ENCODE measurements at places on chromosomes 3 and 15.

GRCh38 chr3:136390574-136390973, 140.4 kb downstream of the PCCB start:
- no peak for DNase-seq

DNA sequence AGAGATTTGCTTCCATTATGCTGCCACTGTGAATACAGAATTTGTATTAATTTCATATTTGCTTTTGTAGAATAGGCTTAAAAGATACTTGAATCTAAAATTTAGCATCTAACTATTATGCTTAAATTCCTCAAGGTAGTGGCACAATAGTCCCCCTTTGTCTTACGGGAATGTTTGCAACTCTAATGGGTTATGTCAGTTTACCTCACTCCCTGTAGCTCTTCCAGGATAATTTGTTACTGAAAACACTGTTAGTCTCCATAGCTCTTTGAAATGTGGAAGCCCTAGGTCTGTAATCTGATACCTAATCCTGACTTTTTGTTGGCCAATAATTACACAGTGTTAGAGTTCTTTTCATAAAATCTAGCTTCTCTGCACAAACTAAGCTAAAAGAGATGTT, 433.4 kb downstream of the PYDC2 start:
- no peak for DNase-seq

- DNase-seq = no peak
Measured at GRCh38 chr3:44899683-44900367, 25.4 kb downstream of the TGM4 start.

- DNase-seq = no peak
Measured at GRCh38 chr3:1551741-1552140, 458.9 kb downstream of the CNTN6 start.

DNA sequence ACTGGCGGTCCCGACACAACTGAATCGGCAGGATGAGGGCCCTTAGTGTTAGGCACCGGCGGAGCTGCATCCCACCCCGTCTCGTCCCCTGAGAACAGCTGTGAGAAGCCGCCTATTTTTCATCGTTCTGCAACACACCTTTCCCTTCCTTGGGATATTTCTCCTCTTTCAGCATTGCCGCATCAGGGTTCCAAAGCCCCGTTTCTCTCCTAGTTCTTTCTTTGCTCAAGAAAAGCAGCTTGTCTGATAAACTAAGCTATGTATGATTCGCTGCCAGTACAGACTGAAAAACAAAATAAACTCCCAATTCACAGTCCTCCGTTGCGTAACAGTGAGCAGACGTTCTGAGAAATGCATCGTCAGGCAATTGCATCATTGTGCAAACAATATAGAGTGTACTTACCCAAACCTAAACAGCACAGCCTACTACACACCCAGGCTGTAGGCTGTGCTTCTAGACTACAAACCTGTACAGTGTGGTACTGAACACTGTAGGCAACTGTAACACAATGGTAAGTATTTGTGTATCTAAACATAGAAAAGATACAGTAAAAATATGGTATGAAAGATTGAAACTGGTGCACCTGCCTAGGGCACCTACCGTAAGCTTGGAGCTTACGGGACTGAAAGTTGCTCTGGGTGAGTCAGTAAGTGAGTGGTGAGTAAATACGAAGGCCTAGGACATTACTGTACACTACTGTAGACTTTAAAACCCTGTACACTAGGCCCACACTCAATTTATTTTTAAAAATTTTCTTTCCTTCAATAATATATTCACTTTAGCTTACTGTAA, 8.9 kb upstream of the ADAMTS17 start:
- DNase-seq = no peak

- DNase-seq = no peak
Measured at GRCh38 chr3:99249627-99250026, 348.1 kb upstream of the DCBLD2 start.

DNA sequence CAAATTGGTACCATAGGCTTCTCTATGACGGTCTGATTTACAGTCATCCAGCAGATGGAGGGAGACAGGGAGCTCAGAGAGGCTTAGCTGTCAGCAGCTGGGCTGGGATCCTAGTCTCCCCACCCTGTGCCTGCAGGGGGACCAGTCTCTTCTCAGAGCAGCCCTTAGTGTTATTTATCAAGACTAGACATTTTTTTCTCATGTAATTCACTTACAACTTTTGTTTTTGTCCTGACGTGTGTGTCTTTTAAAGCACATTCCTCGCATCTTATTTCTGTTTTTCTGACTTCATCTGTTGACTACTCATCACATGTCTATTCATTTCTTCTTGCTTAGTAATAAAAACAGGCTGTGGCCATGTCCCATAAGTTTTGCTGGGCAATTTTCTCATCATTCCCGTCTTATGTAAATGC, 116.1 kb downstream of the KLF13 start:
- DNase-seq = peak; percentile 49

DNA sequence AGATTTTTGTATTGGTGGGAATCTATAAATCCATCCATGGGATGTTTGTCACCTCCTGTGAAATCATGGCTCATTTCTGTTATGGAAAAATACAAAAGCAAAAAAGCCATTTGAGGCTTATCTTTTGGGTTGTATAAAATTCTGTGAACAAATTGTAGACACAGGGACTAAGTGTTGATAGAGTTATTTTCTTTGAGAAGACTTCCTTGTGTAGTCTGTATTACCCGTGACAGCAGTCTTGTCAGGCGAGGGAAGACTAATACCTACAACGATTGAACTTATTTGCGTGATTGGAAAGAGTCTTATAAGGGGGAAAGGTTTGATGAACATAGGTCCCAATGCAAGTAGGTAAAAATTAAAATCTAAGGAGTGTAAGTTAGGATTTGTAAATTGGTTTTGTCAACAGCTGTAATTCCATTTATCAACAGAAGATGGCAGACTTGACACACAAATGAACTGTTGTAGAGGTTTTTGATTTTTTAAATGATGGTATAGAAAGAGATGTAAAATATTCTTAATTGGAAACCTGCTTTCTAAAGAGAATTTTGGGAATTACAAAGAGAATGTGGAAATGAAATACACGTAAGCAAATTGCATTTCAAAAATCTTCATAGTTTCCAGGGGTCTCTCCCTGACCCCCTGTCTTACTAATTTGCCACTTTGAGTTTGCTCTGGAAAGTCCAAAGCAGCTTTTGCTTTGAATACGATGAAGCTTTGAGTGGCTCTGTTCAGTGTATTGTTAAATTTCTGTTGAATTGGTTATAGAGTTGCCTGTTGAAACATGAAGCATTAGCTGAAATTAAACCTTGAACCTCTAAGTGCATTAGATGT, 33.2 kb downstream of the SLC25A26 start:
- DNase-seq = peak; percentile 67

DNA sequence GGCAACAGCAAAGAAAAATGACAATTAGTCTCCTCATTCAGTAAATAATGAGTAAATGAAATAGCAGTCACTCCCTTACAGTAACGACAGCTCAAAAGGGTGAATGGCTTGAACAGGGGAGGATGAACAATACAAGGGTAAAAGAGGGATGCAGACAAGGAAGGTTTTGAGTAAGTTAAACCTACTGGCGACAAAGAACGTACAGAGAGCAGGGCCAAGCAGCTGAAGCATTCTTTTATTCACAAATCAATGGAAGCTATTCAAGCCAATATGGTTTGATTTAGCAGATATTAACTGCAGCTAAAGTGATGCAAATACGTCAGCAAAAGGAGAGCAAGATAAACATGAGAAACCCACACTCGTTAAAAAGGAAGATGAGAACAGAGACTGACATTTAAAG, 90.7 kb upstream of the ICE2 start:
- DNase-seq = no peak

- DNase-seq = peak; percentile 45
Measured at GRCh38 chr3:196501316-196502044, 2.1 kb downstream of the RNF168 start.

DNA sequence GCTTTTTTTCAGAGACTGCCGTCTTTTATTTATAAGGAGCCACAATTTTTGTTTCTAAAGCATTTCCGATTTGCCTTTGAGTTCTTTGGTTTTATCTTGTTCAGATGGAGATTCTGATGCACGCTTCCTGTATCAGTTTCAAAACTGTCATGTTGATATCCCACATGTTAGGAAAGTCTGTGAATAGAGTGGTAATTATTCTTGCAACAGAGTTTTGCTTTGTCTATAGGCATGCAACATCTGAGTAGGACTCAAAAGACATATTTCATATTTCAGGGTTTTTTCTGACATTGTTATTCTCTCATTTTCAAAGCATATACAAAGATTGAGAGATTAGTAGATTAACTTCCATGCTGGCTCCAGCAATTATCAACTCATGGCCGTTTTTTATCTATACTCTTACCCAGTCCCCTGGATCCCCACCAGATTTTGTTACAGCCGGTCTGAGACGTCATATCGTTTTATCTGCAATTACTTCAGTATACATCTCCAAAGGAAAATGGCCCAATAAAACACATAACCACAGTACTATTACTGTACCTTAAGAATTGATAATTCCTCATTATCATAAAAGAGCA, 22.4 kb downstream of the PAQR5 start:
- DNase-seq = no peak

DNA sequence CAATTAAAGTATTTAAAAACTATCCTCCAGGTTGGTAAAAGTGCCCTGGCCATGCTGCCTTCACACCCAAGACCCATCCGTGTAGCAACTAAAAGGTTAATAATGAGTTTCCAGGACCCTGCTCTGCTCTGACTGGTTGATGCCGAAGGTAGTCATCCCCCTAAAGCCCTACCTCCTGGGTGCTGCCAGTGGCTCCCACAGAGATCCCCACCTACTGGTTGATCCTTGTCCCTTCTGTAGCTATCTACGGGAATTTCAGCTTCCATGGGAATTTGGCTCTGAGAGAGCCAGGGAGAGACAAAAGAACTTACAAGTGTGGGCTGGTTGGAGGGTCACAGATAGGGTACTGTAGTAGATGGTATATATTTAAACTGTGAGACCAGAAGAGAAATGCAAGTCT, 110.6 kb upstream of the NANOGP8 start:
- DNase-seq = no peak

DNA sequence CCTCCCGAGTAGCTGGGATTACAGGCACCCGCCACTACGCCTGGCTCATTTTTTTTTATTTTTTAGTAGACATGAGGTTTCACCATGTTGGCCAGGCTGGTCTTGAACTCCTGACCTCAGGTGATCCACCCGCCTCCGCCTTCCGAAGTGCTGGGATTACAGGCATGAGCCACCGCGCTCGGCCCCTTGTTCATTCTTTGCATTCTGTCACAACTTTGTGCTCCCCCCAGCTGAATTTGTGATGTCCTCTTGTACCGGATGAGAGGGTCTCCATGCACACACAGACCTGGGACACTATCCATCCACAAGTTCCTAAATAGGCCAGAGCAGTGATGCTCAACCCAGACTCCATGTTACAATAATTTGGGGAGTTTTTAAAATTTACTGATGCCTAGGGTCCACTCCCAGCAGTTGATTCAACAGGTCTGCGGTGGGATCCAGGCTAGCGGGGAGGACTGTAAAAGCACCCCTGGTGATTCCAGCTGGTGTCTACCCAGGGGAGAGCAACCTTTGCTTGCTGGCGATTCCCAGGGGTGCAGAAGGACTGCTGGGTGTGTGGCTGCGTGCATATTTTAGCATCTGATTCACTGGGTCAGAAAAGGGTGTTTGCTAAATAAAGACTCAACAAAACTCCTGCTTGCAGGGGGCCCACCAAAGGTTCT, 1.0 kb downstream of the RASSF1 start:
- no peak for DNase-seq

GRCh38 chr3:152048831-152049230, 175.4 kb downstream of the SUCNR1 start:
- DNase-seq = no peak

All from eye (tissue), 1 donor.